SK-N-DZ (cell line): ENCODE measurements at places on chromosomes 11 and 22.

DNA sequence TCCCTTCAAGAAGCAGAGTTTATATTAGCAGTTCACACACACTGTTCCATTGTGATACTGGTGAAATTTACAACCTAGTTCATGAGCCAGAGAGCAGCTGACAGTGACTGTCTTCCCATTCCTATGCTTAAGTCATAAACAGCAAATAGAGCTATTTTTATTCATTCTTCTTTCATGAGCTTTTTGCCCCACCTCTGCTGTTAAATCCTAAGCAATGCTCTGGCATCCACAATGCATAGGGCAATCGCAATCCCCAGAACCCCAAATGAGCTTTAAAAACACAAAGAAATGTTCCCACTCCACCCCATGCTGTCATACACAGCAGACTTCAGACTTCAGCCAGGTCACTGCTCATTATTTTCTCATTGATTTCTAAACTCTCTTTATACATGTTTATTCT is 307.5 kb downstream of the ETS1 start:
- no peak for DNase-seq

DNA sequence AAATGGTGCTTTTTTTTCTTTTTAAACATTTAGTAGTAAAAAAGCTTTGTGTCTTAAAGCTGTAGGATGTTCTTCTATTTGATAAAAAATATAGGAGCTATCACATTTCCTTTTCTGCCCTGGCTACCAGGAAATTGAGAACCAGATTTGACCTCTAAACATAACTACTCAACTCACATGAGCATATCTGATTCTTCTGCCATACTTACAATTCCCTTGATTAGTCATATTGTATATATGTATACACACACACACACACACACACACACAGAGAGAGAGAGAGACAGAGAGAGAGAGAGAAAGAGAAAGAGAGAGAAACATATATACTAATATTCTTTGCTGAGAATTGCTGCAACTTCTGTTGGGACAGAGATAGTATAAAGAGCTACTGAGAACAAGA is 23.0 kb upstream of the GDPD4 start:
- DNase-seq, result no peak

DNA sequence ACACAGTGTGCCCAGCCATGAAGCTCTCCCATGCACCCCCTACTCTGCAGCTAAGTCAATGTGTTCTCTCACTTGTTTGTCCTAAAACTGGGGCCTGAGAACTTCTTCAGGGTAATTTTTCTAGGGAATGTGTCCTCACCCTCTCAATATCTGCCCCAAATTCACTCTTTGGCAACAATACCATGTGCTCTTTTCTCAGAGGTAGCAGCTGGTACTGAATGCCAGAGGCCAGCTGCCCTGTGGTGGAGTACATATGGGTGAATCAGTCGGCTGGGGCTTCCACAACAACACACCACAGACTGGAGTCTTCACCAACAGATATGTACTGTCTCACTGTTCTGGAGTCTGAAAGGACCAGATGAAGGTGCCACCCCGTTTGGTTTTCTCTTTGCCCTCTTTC is 97.7 kb upstream of the TOP3B start:
- no peak for DNase-seq

DNA sequence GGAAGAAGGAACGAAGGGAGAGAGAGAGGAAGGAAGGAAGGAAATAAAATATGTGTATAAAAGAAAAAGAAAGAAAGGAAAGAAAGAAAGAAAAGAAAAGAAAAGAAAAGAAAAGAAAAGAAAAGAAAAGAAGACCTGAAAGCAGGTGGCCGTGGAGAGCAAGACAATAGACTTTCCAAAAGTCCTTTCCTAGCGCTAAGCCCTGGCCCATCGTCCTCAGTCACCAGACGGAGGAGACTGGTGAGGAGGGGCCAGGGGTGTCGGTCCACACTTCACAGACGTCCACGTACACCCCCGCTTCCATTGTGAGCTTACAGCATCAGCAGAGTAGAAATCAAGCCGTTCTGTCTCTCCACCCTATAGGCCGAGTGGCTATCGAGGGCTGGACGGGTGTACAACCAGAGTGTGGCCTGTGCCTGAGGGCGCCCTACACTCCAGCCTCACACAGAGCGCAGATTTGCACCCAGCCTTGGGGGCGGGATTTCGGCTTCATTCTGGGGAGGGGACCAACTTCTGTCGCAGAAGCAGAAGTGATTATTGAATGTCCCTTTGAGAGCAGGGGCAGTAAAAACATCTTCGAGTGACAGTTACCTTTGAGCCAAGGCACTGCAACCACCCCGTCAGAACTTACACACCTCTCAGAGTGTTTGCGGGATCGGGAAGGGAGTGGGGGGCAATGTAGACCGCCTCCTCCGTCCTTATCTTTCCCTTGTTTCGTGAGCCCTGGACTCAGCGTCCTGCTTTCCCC is 2.0 kb upstream of the BSX start:
- DNase-seq, result no peak

- no peak for DNase-seq
These were observed 16.0 kb upstream of the PRG2 start for GRCh38 chr11:57406337-57406904.

DNA sequence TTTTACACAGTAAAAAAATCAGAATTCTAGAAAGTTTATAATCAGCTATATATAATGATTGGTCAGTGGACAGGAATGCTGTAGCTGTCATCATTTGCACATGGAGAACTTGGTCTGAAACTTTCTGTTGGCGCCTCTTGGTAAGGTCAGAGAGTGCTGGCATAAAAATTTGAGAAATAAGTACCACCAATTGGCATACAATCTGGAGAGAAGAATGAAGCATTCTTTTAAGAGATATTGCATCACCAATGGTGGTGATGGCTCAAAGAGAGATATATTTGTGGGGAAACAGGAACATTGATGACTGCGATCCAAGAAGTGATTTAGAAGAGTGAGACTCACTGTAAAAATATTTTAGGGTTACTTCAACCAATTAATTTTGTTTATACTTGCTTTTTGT is 19.8 kb upstream of the OOSP1 start:
- DNase-seq, result no peak

DNA sequence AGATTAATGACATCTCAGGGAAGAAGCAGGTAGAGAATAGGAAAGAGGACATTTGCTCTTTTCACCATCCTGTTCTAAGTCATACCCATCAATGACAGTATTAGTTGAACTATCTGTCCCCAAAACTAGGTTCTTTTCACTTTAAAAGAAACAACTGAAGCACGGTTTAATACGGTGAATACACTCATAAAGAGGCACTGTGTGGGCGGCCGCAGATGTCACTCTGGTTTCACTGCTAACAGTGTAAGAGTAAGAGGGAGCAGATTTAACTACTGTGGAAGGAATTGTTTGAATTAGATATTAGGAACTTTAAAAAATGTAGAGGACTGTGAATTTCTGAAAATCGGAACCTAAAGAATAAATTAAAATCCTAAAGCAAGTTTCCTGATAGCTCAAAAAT is 49.5 kb downstream of the VSIG10L2 start:
- no peak for DNase-seq

DNA sequence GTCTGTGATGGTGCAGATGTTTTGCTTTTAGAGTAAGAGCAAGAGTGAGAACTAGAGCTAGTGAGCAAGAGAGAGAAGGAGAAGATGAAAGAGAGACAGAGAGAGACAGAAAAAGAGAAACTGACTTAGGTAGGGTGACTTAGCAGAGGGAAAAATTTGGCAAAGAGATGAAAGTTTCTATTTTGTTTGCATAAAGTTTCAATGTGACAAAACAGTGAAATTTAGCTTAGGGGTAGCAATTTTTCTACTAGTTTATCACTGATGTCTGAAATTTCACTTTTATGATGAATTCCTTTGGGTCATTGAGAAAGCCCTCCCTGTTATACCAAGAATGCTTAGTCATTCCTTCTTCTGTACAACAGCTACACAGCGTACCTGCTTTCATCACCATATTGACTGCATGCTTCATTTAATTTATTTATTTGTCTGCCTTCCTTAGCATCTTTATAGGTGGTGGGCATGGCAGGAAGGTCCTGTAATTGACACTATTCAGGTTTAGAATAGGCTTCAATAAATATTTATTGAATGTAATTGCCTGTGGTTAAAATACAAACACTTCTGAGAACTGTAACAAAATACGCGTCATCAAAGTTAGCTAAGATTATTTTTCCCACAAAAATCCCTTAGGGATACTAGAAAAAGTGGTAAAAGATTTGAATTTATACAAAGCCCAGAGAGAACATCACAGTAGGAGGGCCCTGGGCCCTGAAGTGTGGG is 19.9 kb upstream of the CTSC start:
- no peak for DNase-seq

- no peak for DNase-seq
These were observed 50.5 kb upstream of the ZBED5 start for GRCh38 chr11:10908215-10908951.

- no peak for DNase-seq
These were observed 725.3 kb downstream of the BRD1 start for GRCh38 chr22:49102367-49102766.

- DNase-seq, result no peak
These were observed 545.9 kb downstream of the MIAT start for GRCh38 chr22:27203276-27203660.

GRCh38 chr11:2771758-2772466 is 72.1 kb upstream of the KCNQ1OT1 start:
- no peak for DNase-seq

- DNase-seq, result no peak
These were observed 38.0 kb upstream of the ARFGAP3 start for GRCh38 chr22:42895087-42895486.

DNA sequence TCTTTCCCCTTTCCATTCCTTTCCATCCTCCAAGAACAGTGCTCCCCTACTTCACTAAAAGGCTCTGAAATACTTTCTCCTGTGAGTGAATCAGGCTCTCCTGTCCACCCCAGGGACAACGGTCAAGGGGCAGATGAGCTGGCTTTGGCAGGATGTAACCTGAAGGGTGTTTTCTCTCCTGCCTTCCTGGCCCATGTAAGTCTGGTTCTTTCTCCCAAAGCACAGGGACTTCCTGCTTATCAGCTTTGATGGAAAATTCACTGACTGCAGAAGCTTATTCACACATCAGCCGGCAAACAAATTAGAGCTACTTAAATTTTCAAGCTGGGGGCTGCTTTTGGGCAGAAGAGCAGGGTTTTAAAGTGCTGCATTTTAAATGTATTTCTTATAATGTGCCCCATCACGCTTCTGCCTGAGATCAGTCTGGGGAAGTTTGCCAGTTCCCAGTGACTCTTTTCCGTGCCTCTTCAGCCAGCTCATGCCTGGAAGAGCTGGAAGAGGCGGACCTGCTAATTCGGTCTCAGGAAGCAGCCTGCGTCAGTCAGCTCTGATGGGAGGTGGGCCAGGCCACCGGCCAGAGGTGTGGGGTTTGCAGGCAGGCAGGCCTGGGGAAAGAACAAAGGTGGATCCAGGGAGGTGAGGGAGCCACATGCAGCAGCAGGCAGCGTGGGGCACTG is 140.4 kb upstream of the TBCEL start:
- DNase-seq, result no peak

DNA sequence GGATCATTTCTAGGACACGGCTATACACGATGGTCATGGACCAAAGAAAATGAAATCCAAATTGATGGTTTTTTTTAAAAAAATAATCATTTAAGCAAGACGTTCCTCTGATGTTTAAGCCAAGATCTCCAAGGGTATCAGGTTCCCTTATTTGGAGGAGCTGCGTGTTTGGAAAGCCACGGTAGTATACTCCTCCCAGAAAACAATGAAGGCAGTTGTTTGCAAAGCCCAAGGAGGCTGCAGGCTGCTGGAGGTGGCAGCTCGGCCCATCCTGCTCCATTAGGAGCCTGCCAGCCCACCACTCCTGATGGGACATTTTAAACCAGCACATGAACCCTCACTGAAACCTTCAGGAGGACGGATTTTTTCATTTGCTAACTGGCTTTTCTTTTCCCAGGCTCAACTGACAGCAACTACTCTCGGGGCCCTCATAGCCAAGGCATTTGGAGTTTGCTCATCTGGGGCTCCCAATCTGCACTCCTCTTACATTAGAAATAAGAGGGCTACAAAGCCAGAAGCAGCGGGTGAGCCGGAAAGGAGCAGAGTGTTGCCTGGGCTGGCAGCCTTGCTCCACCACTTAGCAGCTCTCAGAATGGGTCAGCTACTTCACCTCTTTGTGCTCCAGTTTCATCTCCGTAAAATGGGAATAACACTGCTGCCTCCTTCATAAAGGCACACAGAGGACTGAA is 58.4 kb downstream of the ABTB2 start:
- no peak for DNase-seq

DNA sequence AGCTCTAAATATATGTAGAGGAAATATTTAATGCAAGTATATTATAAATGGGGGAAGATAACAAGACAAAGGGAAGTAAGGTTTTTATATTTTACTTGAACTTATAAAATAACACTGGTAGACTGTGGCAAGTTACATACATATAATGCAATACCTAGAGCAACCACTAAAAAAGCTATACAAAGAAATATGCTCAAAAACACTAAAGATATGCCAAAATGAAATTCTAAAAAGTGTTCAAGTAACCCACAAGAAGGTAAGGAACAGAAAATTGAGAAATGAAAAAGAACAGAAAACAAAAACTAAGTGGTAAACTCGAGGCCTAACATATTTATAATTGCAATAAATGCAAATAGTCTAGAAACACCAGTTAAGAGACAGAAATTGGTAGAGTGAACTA is 32.5 kb downstream of the BTG4 start:
- DNase-seq, result no peak

DNA sequence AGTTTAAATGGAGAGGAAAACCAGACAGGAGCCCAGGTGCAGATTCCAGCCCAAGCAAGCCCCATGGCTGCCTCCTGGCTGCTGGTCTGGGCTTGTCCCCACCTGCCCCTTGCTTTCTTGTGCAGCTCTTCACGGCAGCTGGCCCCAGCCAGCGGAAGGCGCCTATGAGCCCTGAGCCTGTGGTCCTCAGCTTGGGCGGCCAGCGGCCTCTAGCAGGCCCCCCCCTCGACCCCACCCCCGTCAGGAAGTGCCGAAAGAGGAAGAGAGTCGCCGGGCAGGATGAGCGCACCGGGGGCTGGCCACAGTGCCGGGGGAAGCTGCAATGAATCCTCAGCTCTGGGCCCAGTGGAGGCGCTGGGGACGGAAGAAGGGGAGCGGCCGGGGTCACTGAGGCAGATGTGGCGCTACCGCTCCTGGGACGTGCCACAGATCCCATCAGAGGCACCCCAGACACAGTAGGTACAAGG is 2.1 kb upstream of the DGKZ start:
- no peak for DNase-seq

GRCh38 chr11:1738380-1738779 is 12.0 kb downstream of the IFITM10 start:
- no peak for DNase-seq

DNA sequence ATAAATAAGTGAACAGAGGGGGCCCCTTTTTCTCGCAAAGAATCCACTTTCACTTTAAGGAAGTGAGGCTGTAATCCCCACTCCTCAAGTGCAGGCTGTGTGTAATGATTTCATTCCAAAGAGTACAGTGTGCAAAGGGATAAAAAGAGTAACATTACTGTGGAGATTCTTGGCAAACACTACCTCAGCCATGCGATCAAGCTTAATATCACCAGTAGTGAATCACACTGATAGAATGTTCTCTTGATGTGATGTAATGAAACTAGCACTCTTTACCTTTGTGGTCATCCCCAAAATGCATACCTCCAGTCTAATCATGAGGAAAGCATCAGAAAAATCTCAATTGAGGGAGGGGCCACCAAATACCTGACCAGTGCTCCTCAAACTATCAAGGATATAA is 246.1 kb upstream of the CHORDC1 start:
- no peak for DNase-seq

- no peak for DNase-seq
These were observed 668 bp upstream of the CHST1 start for GRCh38 chr11:45665933-45666647.
